ENCODE measurements at places on chromosomes 6 and 20.

DNA sequence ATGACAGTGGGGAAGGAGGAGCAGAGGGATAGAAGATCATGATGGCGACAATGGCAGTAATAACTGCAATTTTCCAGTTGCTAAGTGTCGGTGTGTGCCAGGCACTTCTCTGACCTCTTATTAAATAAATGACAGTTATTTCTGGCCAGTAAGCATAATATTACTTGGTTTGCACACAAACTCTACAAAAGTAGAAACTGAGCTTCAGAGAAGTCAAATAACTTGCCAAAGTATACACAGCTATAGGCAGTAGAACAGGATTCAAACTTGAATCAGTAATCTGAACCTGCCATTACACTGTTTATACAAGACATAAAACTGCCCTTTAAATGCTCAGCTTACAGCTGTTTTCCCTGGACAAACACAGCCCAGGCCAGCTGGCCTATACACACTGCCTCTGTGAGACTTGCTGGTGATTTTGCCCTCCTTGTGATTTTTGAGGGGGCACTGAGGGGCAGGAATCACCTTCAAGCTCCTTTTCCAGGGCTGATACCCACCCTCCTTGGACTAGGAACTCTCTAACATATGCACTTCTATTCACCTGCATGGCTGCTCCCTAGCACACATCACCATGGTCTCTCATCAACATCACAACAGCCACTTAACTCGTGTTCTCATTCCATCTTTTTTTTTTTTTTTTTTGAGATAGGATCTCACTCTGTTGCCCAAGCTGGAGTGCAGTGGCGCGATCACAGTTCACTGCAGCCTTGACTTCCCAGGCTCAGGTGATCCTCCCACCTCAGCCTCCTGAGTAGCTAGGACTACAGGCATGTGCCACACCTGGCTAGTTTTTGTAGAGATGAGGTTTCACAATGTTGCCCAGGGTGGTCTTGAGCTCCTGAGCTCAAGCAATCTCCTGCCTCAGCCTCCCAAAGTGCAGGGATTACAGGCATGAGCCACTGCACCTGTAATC, 63.6 kb downstream of the SLC23A2 start:
- no peak for DNase-seq

DNA sequence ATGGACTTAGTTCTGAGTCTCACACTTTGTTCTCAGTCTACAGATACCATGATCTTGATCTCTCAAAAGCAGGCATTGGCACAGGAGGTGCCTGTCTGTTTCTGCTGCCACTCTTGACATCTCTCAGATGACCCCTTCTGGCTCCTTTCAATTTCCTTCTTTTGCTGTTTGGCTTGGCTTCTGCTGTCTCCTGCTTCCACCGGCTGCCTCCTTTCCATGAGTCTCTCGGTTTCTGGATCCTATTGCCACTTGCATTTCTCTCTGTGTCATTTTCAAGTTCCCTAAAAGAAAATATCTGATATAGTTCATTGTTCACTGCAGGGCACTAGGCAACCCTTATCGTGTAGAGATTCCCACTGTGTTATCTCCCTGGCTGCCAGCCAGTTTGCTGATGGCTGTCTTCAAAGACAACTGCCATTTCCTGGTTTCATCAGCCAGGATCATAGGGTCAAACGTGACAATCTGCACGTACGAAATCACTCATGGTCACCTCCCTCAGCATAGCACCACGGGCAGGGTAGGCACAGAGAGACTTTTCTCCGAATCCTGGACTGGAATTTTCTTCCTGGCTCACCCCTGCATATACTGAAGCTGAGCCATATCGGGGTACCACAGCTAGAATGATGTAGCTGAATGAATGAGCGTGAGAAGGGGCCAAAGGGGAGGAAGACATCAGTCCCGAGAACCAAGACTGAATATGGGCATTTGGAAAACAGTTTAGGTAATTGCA, 144.6 kb upstream of the TMEM170B start:
- no peak for DNase-seq

DNA sequence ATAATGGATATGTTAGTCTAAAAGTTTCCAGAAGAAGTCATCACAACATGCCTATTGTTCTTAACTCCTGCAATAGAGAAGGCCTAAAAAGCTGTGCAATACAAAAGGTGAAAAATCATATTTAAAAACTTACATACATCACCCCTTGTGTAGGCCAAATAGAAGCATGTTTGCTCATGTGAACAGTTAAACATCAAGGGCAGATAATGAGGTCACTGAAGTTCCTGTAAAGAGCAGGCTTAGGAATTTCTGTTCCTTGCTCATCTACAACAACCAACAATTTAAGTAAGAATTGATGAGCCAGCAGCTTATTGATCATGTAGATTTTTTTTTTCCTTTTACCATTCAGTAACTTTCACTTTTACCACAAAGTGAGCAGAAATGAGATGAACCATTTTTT, 7.5 kb upstream of the NUP153 start:
- DNase-seq: no peak

GRCh38 chr6:8075704-8076103, 11.5 kb upstream of the BLOC1S5 start:
- no peak for DNase-seq

DNA sequence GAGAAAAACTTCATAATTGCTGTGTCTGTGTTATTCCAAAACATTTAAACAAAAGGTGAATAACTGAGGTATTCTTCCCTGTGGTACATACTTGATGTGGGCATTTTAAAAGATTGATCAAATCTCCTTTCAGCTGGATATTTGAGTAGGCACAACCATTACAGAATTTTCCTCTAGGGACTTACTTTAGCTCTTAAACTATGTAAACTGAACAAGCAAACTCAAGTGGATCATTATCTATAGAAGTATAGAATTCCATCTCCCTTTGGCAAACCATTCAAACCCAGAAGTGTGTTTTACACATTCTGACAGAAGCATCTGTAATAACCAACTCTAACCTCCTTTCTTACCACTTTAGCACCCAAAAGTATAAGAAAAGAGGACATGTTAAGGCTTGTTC, 241.4 kb downstream of the ESR1 start:
- DNase-seq: no peak

DNA sequence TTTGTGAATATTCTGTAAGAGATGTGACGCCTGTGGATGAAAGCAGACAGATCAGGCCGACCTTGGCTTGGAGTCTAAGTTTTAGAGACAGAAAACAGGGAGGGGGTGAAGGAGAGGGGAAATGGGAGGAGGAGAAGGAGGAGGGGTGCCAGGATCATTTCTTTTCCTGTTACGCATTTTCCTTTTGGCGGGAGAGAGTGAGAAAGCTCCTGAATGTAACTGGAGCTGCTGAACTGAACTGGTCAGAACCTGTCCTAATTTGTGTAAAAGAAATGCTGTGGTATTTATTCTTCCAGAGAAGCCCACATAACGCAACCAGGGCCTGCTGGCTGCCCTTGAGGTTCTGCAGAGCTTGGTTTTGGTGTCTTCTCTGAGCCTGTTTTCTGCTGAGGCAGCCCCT, 41.9 kb downstream of the UTRN start:
- DNase-seq: no peak

DNA sequence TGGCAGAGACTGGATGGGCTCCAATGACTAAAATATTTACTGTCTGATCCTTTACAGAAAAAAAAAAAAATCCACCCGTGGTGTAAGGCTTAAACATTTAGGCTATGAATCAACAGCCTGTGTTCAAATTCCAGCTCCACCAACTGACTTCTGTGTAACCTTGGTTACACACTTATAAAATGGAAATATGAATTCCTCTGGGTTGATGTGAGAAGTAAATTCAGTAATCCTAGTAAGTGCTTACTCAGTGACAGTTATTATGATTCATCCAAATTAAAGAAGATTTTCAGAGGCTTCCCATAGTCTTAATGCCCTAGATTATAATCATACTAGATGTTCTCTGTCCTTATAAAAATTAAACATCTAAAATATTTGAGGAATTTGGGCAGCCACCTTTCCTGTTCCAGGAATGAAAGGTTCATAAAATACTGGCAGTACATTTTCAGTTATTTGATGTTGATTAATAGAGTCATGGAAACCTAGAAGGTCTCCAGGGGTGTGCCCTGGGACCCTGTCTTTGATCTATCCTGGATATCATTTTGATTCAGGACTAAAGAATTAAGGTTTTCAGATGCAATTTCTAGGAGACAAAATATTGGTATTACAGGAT, 180.3 kb upstream of the ZNF217 start:
- no peak for DNase-seq

DNA sequence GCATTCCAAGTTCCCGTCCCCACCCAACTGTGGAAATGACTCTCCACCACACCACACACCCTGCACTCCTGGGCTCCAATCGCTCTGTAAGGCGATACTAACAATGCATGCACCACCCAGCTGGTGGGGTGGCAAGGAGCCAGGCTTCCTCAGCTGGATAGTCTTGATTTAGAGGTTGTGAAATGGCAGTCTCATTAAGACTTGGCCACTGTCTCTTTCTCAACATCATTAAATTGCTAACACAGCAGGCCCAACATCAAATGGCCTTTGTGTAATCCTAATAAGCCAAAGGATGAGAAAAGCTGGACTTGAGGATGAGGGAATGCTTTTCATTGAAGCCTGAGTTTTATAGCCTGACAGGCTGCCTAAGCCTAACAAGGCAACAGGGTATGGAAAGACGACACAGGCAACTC, 223.7 kb downstream of the GMDS start:
- no peak for DNase-seq

- DNase-seq: no peak
These were observed 36.4 kb downstream of the TGM2 start for GRCh38 chr20:38128691-38129090.

DNA sequence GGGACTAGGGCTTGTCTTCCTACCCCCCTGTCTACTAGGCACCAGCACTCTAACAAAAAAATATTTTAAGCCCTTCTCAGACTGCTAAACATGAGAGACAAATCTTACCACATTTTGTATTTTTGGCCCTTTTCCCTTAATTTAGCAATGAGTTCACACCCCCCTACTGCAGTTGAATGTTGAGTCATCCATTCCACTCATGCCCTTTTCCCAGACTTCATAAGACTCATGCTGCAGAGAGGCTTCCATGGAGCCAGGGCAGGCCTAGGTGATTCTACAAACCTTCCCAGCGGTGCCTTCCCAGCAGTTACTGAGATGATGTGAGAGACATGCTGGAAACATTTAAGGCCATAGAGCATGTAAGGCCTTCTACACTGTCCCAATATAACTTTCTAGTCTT, 53.9 kb downstream of the PXDC1 start:
- DNase-seq: no peak

GRCh38 chr6:109081516-109082187, 13.0 kb downstream of the SESN1 start:
- no peak for DNase-seq

DNA sequence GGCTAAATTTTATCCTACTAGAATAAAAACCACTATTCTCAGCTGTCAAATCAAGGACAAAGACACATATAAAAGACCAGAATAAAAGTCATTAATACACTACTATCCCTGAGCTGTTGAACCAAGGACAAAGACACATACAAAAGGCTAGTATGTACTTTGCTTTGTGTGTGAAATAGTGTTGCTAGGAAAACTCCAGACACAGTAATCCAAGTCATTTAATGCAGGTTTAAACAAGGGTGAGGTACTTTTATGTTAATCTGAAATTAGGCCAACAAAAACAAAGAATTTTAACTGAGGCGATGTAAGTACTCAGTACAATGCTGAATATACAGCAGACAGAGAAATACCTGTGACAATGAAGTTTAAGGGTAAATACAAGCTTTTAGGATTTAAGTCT, 18.9 kb downstream of the GCLC start:
- DNase-seq: no peak

DNA sequence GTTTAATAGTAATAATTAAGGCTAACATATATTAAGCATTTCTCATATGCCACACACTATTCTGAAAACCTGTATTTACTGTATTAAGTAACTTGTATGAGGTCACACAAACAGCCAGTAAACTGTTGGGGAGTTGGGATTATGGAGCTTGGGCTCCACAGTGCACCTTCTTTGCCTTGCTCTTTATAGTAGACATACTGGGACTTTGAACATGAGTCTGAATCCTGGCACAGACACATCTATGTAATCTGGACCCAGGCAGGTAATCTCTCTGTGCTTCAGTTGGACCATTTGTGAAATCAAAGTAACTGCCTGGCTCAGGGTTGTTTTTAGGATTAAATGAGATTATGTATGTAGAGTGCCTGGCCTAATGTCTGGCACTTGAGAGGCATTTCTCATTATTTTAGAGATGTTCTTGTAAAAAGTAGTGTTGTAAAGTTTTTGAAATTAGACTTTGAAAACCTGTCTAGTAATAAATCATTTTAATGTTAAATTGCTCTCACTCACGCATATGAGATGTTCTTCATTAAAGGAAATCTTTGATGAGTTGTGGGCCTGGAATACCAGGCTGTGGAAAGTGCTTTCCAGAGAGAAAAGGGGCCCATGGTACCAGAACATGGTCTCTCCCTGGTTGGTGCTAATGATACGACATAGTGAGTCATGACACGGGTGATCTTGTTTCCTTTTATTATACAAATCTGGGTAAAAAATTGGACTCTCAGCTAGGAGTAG, 34.3 kb downstream of the LRRC1 start:
- no peak for DNase-seq

DNA sequence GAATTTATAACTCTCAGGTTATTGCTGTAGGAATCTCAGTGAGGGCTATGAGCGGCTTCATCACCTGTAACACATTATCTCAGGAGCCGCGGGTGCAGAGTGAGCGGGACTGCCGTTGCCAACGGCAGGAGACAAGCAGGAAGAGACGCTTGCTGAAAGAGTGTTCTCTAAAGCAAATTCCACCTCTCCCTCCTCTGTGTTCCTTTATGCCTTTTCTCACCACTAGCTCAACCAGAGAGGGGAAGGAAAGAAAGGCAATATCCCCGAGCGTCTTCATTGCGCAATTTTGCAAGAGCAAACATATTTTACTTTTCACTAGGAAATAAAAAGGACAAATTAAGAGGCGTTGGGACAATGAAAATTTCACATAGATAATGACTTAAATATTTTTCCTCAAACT, 185.2 kb upstream of the EXOC2 start:
- DNase-seq: no peak

DNA sequence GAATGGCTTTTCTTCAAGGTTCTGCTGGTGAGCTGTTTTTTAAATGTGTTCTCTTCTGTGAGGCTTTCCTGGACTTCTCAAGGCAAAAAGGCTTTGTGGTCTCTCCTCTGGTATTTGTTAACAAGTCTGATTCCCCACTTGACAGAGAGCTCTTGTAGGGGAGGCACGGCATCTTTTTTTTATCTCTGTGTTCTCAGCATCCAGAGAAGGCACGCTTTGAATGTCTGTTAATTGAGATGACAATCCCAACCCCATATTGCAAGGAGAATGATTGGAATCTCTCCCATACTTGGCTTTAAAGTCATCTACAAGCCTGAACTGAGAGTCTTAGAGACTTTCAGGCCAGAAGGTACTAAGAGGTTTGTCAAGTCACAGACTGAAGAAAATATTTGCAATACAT, 22.6 kb downstream of the EDN1 start:
- DNase-seq: no peak

DNA sequence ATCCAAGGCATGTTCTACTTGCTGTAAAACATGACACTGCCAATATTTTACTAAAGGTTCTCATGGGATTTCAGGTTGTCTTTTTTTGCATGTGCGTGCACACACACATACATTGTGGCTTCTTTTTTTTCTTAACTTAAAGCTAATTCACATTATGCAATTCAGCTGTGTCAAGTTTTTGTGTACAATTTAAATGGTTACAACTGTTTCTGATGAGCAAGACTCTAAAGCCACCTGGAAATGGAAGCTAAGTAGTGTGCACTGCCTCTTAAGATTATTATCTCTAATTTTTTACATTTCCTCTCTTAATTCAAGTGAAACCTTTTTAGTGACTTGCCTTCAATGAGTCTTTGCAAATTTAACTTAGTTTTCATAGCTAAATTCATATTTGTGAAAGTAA, 75.3 kb downstream of the TULP4 start:
- no peak for DNase-seq

- no peak for DNase-seq
These were observed 42.5 kb downstream of the HLA-G start for GRCh38 chr6:29870104-29870503.
